Activated CD4-positive, alpha-beta T cell treated with anti-CD3 and anti-CD28 coated beads for 24 hours (primary cell): ENCODE measurements at places on chromosomes 7 and 10.

DNA sequence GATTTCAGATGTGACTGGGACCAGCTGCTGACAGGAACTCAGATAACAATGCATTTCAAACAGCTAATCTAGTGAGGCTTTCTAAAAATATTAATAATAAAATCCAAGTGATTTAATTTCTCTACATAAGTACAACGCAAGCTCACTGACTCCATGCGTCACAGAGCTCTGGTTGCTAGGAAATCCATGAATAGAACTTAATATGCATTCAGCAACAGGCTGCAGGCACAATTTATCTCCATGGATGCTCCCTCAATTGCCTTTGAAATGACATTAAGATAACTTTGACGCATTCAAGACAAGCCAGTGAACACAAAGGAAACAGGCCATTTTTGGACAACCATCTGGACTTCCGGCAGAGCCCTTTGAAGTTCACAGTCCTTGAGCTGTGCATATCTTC is 118.7 kb upstream of the COL1A2 start:
- DNase-seq, result no peak

DNA sequence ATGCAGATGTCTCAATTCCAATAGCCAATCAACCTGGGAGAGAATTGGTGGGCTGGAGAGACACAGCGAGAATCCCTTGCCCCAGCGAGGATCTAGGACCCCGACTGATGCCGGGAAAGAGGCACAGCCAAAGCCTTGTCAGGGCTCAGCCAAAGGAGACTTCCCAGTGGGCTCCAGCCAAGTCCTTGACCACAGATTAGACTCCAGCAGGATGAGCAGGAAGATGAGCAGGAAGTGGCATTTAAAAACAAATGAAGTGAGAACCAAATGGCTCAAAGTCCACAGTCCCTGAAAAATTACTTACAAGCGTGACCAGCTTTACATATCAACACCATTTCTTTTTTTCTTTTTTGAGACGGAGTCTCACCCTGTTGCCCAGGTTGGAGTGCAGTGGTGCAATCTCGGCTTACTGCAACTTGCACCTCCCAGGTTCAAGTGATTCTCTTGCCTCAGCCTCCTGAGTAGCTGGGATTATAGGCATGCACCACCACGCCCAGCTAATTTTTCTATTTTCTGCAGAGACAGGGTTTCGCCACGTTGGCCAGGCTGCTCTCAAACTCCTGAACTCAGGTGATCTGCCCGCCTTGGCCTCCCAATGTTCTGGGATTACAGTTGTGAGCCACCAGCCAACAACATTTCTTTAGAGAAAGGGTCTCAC is 40.2 kb downstream of the CTBP2 start:
- DNase-seq, result no peak

DNA sequence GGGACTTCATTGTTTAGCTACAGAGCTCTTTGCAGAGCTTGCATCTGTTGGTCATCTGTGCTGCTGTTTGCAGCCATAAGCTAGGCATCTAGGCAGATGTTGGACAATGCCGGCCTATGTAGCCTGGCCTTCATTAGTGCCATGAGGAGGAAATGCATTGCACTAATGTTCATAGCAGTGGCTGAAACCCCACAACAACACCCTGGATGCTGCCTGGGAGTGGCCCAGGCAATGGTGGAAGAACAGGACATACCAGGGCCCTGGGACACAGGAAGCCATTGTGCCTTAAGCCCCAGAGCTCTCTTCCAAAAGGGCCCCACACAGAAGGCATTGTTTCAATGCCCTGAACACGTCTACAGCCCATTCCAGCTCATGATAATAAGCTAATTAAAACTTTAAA is 131.5 kb upstream of the LYZL1 start:
- no peak for DNase-seq

DNA sequence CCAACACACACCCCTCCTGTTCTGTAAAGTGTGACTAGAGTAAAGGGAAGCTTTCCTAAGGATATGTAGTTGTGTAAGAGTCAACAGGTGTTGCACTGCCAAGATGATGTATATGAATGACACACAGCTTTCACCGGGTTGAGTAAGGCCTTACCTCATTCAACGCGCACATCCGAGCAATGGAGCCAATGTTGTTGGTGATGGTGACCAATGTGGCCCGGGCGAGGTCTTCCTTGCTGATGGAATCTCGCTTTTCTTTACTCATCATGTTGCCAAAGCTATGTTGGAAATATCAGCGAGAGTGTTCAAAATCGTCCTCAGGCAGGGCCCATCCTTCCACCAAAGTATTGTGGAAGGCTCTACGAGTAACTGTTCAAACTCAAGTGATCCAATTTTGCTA is 52.0 kb downstream of the PANK1 start:
- no peak for DNase-seq

DNA sequence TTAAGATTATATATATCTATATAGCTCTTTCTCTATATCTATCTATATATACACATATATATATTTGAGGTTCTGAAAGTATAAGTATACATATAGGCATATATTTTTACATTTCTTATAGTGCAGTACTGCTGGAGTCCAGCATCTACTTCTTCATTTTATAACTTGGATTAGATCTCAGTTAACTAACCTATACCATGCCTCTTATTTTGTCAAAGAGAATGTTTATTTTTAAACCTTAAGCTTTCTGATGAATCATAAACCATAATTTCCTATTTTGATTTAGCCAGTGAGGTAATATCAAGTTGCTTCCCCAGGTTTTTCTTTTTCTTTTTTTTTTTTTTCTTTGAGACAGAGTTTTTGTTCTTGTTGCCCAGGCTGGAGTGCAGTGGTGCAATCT is 8.1 kb downstream of the ZNF32 start:
- no peak for DNase-seq

GRCh38 chr10:115171392-115171960 is 78.3 kb downstream of the ATRNL1 start:
- DNase-seq, result no peak

DNA sequence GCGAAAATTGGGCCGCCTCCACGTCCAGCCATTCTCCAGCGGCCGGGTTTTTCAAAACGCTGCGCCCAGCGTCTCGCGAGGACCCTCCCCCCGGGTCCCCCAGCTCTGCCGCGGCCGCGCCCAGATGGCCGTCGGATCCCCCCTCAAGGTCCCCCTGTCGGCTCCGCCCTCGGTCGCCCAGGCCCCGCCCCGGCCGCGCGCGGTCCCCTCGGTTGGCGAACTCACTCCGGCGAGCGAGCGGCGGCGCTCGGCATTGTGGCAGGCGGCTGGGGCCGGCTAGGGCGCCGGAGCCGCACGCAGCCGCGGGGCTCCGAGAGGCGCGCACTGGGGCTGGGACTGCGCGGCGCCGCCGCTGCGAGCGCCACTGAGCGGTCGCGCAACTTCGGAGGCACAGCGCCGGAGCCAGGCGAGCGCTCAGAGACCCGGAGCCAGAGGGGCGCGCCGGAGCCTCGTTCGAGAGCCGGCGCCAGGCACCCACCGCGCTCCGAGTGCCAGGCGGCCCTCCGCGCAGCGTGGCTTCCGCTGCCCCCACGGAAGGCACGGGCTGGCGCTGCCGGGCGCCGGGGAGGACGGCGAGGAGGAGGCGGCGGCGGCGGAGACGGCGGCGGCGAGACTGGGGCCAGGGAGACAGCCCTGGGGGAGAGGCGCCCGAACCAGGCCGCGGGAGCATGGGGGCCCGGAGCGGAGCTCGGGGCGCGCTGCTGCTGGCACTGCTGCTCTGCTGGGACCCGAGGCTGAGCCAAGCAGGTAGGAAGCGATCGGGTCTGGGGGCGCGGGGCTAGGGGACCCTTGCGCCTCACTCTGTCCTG is at the start of gene UNC5B:
UNC5B (plus strand) TSS at position 253 of the 809 bp plus-strand sequence; CDS start at position 669, 416 bp downstream.
- peak; percentile 54 for DNase-seq

- peak; percentile 19 for DNase-seq
These were observed 473 bp downstream of the ADCK2 start for GRCh38 chr7:140673063-140673773.

- DNase-seq, result no peak
These were observed 12.3 kb downstream of the THNSL1 start for GRCh38 chr10:25028711-25029110.

GRCh38 chr7:79421751-79422150 is 31.7 kb downstream of the MAGI2 start:
- no peak for DNase-seq

DNA sequence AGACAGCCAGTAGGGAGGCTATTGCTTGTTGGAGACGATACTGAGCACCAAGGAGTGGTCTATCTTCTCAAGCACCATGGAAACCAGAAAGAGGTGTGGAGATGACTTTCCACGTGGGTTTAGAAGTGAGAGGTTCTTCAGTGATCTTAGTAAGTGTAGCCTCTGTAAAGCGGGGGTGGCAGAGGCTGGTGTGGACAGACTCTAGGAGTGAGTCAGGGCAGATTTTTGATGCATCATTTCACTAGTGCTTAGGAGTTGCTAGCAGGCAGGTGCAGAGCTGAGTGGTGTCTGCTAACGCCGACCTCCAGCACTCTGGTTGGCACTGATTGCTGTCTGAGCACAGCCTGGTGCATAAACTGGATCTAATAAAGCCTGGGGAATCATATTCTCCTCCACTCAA is 78.4 kb upstream of the ADO start:
- DNase-seq, result peak; percentile 49

DNA sequence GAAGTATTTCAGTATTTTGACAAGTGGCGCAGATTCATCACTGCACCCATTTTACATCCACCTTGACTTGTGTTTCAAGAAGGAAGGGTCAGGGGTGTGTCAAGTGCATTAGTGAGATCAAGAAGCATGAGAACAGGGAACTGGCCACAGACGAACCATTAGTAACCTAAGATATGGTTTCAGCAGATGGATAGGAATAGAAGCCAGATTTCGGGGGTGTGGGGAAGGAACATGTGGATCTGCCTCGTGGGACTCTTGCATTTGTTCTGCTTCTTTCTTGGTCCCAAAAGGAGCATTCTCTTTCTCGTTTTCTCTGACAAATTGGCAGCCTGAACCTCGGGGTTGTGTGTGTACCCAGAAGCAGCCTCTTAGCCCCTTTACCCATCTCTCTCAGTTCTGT is 9.6 kb downstream of the DENND2A start:
- DNase-seq, result no peak

- DNase-seq, result no peak
These were observed 26.1 kb upstream of the GPAM start for GRCh38 chr10:112209684-112210131.

GRCh38 chr10:22704942-22705341 is 9.4 kb downstream of the PIP4K2A start:
- no peak for DNase-seq

- no peak for DNase-seq
These were observed 140.0 kb downstream of the RAPGEF5 start for GRCh38 chr7:22216832-22217475.

GRCh38 chr7:117164620-117165019 is 158.2 kb downstream of the WNT2 start:
- DNase-seq, result no peak

- DNase-seq, result no peak
These were observed 2.8 kb downstream of the BMPR1A start for GRCh38 chr10:86759073-86759672.

DNA sequence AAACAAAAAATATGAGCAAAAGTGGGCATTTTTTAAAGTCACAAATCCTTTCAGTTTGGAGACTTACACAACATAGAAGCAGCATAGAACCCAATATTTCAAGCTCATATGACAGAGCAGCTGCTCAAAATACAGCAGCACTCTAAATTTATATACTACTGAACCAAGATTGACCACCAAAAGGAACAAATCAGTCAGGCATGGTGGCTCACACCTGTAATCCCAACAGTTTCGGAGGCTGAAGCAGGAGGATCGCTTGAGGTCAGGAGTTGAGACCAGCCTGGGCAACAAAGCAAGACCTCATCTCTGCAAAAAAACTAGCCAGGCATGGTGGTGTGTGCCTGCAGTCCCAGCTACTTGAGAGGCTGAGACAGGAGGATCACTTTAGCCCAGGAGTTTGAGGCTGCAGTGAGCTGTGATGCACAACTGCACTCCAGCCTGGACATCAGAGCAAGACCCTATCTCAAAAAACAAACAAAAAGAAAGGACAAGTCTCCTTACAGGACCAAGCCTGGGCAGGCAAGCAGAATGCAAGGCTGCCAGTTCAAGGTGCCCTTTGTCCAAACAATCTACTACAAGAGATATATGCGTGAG is 40.0 kb downstream of the PARD3 start:
- no peak for DNase-seq

DNA sequence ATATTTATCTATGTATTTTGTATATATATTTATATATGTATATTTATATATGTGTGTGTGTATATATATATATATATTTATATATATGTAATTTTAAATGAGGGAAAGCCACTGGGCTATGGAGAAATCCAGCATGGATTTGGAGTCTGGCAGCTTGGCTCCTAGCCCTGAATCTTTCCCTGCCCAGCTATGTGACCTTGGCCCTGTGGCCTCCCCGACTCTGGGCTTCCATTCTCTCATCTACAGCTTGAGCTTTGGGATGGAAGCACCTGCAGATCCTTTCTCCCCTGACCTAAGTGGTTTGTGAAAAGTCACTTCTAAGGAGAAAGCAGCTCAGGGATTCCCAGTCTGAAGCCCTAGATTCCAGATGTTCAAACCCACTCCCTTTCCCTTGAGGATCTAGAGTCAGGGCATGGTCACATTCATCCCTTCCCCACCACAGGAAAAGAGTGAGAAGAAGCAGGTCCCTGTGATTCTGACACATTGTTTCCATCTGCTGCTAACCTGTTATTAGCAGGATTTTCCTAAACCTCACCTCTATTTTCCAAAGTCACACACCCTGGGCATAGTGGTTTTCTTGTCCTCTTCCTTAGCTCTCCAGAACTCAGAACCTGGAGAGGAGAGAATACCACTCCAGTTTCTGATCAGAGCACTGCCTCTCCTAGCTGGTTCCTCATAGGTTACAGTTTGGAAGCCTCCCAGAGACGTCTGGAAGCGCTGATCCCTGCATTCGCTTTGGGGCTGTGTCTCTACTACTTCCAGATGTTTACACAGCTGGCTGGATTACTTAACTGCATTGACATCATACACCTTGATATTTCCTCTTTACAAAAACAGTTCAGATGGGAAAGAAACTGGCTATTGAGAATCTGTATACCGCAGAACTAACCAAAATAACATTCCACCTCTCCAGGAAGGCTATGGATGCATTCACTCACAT is 327.5 kb upstream of the ZMIZ1 start:
- no peak for DNase-seq

- DNase-seq, result no peak
These were observed 516.6 kb upstream of the SEMA3D start for GRCh38 chr7:85703251-85704010.

DNA sequence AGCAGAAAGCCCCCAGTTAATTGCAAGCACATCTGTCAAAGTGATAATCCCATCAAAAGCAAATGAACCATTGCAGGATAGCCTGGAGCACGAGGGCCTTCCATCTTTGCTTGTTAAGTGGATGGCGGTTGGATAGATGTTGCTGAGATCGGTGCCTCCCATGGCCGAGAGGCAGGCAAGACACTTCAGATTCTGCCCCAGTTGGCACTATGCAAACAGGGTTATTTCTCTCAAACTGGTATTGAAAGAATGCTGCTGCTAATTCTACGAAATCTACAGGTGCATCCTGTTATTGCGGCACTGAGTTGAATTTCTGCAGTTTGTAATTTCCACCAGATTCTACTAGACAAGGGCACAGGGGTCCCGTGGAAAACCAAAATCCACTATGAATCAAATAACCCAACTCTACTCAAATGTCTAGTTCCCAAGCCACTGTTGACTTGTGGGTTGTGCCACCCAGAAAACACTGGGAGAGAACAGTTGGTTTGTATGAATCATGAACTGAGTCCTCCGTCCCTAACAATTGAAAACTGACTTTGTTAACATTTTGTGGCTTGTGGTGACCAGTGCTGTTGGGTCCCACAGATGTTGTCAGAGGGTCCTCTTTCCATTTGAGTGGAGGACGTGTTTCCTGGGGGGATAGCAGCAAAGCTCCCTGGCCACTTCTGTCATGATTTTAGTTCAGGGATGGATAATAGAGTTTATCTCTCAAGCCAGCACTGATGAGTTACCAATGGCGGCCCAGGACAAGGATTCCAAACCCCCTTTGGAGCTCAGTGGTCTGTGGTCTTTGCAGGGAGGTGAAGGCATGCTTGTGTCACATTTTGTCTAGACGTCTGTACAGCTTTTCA is 7.1 kb upstream of the IL2RA start:
- DNase-seq, result no peak
